ENCODE measurements at places on chromosomes 6 and 20. TPM values are rescaled to one million over a fixed set of nuclear protein-coding genes. Genes with fewer than 3 reads are reported as not detected.

GRCh38 chr6:48281217-48281616 is 170.2 kb upstream of the PTCHD4 start:
- DNase-seq: no peak

DNA sequence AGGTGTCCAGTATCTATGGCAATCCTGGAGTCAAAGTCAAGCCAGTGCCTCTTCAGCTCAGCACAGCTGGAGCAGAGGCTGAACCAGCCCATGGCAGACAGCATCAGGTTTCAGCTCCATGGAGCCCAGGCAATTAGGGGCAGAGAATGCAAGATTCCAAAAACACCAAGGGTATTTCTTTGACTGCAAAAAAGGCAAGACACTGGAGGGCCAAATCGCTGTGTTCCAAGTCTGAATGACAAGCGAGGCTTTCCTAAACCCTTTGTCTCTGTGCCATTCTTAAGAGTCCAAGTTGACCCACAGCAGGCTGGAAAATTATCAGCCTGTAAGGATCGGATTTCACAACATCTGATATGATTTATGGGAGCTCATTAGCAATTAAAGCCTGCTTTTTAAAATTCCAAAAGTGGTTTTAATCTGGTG is 49.7 kb upstream of the TGM3 start:
- no peak for DNase-seq

- no peak for DNase-seq
Measured at GRCh38 chr6:109325400-109325801, 56.9 kb downstream of the CD164 start.

DNA sequence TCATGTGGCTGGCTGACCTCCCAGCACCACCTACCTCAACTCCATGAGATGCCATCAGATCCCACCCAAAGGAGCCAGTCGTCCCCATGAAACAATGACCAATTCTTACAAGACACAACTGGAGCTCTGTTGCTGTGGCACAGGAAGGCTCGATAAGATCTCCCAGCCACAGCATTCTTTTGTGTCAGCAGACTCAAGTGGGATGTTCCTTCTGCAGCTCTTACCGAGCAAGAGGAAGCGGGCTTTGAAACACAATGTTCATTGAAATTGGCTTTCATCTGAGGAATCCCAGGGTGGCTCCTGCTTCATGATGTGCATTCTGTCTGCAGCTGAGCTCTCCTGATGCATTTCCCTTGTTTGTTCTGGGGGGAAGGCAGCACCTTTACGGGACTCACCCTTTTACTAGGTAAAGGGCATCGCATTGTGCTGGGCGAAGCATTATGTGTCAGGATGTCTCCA is 222.0 kb upstream of the SGK1 start:
- DNase-seq: no peak

DNA sequence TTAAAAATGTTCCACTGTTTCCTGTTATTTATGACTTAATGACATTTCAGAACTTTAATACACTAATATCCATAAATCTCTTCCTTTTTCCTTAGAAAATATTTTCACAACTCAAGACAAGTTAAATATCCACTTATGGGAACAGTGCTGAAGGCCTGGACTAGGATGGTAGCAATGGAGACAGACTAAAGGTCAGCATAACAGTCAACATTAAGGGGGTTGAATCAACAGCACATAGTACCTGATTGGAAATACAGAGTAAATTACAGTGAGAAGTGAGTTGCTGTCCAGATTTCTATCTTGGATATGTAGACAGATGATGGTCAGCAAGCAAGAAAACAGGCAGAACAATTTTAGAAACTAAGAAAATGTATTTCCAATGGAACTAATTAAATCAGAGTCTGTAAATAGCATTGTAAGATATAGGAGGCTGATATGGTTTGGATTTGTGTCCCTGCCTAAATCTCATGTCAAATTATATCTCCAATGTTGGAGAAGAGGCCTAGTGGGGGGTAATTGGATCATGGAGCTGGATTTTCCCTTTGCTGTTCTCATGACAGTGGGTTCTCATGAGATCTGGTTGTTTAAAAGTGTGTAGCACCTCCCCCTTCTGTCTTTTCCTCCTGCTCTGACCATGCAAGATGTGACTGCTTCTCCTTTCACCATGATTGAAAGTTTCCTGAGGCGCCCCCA is 682.7 kb downstream of the MAFB start:
- no peak for DNase-seq

DNA sequence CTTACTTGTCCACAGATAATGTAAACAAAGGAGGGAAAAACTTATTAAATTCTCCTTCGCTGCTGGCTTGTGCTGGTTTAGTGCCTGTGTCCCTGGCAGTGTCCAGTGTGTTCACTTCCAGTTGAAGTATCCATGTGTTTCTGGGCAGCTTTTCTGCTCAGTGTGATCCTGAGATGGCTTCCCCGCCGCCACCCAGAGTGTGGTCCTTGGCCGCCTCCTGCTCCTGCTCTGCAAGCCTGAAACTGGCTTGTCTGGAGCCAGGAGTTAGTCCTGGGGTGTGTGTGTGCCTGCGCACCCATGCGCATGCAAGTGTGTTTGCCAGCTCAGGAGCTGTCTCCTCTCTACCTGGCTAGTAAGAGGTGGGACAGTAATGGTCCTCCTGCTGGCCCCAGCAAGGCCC is 7.2 kb downstream of the BTBD3 start:
- no peak for DNase-seq

DNA sequence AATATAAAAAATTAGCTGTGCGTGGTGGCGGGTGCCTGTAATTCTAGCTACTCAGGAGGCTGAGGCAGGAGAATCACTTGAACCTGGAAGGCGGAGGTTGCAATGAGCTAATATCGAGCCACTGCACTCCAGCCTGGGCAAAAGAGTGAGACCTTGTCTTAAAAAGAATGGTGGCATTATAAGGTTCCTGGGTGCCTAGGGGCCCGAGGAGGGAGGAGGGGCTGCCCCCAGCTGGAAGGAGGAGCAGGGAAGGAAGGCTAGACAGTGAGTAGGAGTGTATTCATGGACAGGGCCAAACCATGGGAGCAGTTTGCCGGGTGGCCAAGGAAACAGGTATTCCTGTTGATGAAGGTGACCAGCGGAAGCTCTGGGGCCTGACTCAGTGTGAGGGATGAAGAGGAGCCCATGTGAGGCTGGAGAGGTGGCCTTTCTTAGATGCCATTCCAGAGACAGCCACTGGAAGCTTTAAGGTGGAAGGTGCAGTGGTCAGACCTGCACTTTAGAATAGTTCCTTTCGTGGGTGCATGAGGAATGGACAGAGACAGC is 24.2 kb downstream of the MANBAL start:
- no peak for DNase-seq

GRCh38 chr20:1569415-1569881 is 11.9 kb upstream of the SIRPD start:
- no peak for DNase-seq

DNA sequence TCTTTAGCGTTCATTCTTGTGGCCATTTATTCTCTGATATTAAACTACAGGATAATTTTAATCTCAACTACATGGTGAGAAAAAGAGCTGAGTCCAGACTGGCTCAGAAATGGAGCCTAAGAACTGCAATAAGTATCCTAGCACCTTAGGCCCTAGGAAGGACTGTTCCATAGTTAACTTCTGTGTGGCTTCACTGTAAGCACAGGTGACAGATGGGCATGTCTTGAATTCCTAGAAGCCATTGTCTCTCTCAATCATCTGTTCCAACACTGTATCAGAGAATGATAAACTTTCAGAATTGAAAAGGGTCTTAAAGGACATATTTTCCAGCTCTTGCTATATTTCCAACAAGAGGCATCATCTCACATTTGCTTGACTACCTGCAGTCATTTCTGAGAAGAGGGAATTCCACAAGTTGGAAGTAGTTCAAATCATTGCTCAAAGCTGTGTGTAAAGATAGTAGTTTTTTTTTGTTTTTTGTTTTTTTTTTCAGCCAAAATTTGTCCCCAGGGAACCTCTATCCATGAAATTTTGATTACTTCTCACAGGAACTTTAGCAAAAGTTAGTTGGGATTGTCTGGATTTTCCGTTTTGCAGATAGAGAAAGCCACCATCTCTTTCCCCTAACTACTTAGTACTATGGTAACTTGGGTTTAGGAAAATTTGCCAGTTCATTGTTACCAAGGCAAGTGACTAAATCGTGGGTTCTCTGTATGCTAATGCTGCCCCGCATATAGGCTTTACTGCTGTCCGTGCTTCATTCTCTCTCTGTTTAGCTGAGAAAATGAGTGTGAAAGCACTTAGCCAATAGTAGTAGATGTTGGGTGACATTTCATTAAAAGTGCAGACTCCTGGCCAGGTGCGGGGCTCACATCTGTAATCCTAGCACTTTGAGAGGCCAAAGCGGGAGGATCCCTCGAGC is 47.2 kb downstream of the KCNS1 start:
- no peak for DNase-seq

GRCh38 chr6:130033949-130034348 is 15.6 kb downstream of the L3MBTL3 start:
- no peak for DNase-seq

GRCh38 chr6:3341467-3341866 is 82.7 kb downstream of the PSMG4 start:
- DNase-seq: peak; percentile 73

- DNase-seq: no peak
Measured at GRCh38 chr6:143966312-143966711, 41.7 kb downstream of the PLAGL1 start.

- peak; percentile 73 for DNase-seq
Measured at GRCh38 chr20:62577490-62577836, 64.8 kb upstream of the SLCO4A1 start.

DNA sequence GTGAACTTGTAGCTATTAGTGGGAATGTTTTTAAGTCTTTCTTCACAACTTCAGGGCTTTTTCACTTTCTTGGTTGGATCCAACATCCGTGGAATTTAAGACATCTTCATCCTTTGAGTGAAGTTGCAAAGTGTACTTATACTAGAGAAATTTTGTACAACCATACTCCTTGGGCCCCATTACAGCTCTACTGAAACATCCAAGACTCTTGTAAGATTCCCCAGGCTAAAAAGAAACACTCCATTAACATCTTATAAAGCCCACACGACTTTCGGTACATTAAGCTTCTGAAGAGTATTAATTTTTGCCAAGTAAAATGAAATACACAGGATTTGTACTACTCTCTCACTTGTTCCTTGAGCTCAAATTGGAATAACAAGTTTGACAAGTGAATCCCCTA is 5.4 kb downstream of the PCNA start:
- no peak for DNase-seq

- DNase-seq: no peak
Measured at GRCh38 chr6:110856296-110856695, 18.3 kb upstream of the AMD1 start.

- no peak for DNase-seq
Measured at GRCh38 chr6:11123978-11124377, 12.5 kb upstream of the ERVFRD-1 start.

DNA sequence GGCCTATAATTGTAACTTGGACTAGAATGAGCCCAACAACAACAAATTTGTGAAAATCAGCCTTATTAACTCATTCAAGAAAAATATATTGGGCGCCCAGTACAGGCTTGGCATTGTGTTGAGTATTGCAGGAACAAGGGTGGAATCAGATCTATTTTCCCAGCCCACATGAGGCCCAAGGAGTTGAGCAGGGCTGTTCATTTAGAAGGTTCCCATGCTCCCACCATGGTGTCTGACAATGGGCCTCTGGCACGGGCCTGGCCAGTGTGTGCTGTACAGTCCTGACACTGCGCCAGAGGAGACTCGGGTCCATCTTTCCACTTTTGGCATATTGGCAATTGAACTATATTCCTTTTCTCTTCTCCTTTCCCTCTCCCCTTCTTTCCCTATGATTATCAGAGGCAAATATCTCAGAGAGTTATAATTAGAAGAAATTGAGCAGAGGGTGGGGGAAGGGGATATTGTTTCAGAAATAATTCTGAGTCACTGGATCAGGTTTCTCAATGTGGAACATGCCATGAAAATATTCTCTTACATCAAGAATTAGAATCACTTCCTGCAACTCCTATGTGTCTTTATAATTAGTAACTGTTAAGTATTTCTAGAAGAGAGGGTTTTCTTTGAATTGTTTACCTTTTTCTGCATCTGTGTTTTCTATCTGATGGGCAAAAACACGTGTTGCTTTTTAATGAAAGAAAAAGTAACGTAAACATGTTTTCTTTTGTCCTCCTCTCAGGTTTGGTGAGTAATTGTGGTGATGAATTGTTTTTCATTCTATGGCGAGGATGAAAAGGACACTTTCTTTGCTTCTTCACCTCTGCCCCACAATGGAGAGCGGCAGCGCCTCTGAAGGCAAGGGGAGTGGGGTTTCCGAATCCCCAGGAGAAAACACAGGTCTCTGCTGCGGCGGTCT is 209.4 kb downstream of the FOXA2 start:
- no peak for DNase-seq

GRCh38 chr20:61426352-61426751 is 174.3 kb downstream of the CDH4 start:
- DNase-seq: no peak

- DNase-seq: no peak
Measured at GRCh38 chr6:71204741-71205140, 83.9 kb upstream of the OGFRL1 start.

- DNase-seq: no peak
Measured at GRCh38 chr6:20370393-20370792, 31.3 kb upstream of the E2F3 start.

DNA sequence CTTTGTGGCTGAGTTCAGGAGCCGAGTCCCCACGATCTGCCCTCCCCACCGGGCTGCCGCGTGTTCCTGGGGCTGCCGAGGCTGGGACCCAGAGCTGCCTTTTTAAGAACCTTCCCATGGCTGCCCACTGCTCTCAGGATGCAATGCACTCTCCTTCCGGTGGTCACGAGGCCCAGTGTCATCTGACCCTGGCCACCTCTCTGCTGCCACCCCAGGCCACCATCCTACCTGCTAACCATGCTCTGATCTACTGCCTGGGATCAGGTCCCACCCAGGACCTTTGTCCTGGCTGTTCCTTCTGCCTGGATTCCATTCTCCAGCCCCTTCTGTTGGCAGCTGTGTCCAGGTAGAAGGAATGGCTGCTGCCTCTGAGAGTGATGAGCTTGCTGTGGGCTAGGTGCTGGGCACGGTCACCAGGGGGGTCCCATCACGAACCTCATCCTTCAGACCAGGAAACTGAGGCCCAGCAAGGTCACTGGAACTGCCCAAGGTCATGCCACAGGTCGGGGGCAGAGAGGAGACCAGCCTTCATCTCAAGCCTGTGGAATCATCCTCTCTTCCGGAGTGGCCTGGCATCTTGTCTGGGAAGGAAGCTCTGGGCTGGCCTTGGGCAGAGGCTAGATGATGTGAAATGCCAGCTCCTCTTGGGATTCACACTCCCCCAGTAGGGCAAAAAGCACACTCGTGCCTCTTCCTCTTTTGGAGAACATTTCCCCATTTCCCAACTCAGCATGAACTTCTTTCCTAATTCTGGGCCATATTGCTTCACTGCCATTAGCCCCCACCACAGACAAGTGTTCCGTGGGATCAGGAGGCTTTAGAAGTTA is 20.5 kb downstream of the PCK1 start:
- no peak for DNase-seq

- DNase-seq: peak; percentile 93
Measured at GRCh38 chr6:16761471-16762267, 409 bp upstream of the ATXN1 start.

The PRRT1 gene
- 0.26 TPM for polyA plus RNA-seq

The SMLR1 gene
- not detected for polyA plus RNA-seq

The DNMT3B gene
- 0.19 TPM for polyA plus RNA-seq

The TGM3 gene
- polyA plus RNA-seq: not detected

The DTD1 gene
- polyA plus RNA-seq: 12.4 TPM

The CEP162 gene
- polyA plus RNA-seq: 1.5 TPM

The POM121L2 gene
- polyA plus RNA-seq: not detected

The PHACTR3 gene
- 0.10 TPM for polyA plus RNA-seq

The STMND1 gene
- polyA plus RNA-seq: not detected
